ENCODE measurements at places on chromosomes 2 and 18.
A peak's percentile ranks its signal among the peaks of the same experiment; 100 is the strongest.

DNA sequence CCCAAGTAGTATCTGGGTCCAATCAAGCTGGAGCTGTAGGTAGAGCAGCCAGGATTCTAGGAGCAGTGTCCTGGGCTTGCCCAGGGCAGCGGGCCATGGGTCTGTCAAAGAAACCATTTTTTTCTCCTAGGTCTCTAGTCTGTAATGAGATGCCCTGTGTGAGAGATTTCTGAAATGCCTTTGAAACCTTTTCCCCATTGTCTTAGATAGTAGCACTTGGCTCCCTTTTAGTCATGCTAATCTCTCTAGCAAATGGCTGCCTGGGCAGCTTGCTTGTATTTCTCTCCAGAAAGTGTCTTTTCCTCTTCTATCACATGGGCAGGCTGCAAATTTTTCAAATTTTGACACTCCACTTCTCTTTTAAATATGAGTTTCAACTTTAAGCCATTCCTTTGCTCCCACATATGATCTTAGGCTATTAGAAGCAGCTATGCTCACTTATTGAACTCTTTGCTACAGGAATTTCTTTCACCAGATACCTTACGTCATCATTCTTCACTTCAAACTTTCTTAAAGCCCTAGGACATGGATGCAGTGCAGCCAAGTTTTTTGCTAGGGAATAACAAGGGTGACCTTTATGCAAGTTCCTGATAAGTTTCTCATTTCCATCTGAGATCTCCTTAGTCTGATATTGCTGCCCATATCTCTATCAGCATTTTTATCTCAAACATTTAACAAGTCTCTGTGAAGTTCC is 890.2 kb upstream of the VRK2 start:
- ATAC-seq: no peak

DNA sequence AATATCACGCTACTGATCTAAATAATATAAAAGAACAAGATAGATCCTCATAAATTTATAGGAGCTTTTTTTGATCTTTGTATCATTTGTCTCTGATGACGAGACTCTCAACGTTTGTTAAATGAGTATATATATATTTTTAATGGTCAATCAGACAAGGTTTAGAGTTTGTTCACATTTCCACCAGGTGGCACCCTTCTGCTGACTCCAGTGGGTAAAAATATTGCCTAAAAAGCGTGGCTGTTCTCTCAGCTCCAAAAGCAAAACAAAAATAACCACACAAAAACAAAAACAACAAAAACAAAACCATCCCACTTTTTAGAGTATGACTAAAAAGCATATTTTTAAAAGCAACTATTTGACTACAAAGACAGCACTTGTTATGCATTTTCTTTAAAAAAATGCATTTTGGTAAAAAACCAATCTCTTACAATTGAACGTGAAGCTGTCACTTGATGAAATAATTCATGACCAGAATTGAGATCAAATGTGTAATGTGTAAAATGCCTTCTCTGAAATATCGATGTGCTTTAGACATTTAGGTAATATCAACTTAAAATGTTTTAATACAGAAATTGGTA is 723.2 kb downstream of the DPP10 start:
- no peak for ATAC-seq

GRCh38 chr2:68385220-68385906 is 20.3 kb downstream of the PLEK start:
- ATAC-seq: peak; percentile 69

- no peak for ATAC-seq
These were observed 57.2 kb downstream of the ZNF385B start for GRCh38 chr2:179804206-179804605.

GRCh38 chr2:31886700-31887099 is 124.1 kb downstream of the MEMO1 start:
- ATAC-seq: no peak

- ATAC-seq: peak; percentile 19
These were observed 250.4 kb upstream of the DSEL start for GRCh38 chr18:67766930-67767329.

- ATAC-seq: no peak
These were observed 92.0 kb downstream of the ZNF236 start for GRCh38 chr18:76914314-76914713.

GRCh38 chr18:61360404-61361383 is 27.5 kb downstream of the CDH20 start:
- no peak for ATAC-seq

GRCh38 chr2:16653799-16654198 is 11.8 kb downstream of the CYRIA start:
- ATAC-seq: no peak

DNA sequence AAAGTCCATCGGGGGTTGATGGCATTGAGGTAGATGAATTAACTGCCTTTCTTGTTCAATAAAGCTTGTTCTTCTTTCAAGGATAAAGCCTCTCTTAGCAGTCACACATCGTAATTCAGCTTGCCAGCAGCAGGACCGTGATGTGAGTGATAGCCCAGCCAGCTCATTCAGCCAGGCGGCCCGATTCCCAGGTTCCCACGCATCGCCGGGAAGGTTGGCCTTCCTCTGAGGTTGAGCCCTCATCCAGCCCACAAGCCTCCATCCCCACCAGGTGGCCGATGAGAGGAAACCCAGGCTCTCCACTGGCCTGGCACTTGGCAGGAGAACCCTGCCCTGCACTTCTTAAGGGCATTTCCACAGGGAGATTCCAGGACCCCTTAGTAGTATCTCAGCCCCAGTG is 4.7 kb downstream of the AGAP1 start:
- ATAC-seq: no peak

GRCh38 chr2:85601771-85602475 is 575 bp downstream of the TMEM150A start:
- ATAC-seq: peak; percentile 25

DNA sequence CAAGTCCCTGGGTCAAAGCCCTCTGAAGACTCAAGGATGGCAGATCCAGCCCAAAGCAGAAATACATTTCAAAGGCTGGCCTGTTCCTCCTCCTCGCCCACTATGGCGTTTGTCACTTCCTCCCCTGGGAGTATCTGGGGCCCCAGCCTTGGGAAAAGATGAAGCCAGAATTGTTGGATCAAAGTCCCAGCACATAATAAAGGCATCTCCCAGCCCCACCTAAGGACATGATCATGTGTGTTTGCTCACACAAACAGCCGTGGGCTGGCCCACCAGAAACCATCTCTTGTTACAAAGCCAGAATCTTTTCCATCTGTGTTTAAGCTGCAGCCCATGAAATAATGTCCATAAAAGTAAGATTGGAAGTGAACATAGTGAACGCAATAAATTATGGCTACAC is 50.1 kb upstream of the HAAO start:
- ATAC-seq: no peak

GRCh38 chr2:237685408-237685807 is 58.0 kb downstream of the LRRFIP1 start:
- ATAC-seq: no peak

DNA sequence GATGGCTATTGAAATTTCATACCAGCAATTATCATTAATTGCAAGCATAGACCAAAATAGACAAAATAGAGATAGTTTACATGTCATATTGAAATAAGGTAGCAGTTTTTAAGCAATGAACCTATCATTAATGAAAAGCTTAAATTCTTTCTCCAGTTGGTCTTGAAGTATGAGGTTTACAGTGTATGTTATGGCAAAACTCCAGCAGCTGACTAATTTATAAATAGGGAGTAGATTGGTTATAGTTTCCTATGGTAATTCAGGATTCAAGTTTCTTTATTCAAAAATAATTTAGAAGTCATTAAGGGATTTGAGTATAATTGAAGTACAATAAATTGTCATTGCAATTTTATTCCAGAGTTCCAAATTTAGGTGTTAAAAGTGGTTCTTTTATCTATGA is 69.6 kb upstream of the COL5A2 start:
- no peak for ATAC-seq

- no peak for ATAC-seq
These were observed 250.7 kb downstream of the KLHL29 start for GRCh38 chr2:23635442-23636340.

DNA sequence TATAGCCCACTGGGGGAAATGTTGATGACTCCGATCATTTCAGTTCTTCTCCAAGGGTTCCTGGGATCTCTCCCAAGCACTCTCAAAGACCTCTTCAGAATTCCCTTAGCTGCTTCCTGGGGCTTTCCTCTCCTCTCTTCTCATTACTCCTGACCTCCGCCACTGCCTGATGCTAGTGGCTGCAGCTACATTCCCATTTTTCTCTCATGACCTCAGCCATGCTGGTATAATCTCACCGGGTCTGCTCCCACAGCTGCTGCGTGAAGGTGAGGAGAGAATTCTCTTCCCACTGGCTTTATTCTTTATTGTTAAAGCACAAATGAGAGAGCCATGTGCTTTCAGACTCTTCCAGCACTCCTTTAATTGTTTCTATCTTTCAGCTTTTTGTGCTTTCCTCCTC is 312.0 kb upstream of the ETAA1 start:
- no peak for ATAC-seq

DNA sequence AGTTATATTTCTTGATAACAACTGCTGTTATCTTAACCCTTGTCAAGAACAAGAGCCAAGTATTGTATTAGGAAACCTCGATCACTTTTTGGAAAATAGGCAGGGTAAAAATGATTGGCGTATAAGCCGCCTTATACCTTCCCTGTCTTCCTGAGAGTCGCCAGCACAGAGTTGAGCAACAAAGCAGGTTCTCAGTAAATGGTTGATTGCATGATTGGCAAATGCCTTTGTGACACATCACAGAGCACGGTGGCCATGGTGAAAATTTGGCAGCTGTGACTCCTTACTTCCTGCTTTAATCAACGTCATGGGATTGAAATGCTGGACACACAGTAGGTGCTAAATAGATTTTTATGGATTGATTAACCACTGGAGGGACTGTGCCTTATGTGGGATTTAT is 3.9 kb upstream of the KLHL29 start:
- ATAC-seq: peak; percentile 34

DNA sequence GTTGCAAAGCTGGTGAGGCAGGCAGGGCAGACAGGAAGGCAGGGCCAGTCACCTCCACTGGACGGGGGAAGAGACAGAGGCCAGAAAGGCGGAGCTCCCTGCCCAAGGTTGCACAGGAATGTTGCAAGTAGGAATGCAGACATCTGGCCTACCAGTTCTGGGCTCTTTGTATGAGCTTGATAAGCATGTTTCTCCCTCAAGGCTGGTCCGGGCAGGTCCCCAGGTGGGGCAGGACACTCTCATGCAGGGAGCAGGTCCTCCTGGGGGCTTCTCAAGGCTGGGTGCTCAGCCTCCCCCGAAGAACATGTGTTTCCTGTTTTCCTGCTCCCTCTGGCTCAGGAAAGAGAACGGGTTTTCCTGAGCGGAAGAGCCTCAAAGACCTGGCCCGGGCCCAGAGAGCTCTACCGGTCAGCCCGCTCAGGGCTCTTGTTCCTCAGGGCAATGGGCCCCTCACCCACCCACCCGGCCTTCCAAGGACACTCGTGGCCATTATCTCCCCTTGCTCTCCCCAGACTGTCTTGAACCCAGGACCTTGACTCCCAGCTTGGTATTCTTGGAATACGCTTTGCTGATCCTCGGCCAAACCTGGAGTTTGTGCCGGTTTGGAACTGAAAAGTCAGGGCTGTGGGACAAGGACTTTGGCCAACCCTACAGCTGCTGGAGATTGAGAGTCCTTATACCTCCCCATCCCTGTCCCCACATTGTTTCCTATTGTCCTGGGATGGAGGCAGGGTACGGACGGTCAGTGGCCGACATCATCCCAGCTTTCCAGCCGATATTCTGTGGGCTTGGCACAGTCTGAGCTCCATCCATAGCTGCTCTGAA is 87.7 kb upstream of the HAAO start:
- no peak for ATAC-seq

Measured in activated T-helper 17 cell treated with anti-CD3 and anti-CD28 coated beads, Interleukin-2, amount 50 U/mL, for 72 hours (primary cell).